RPMI7951 (cell line): ENCODE measurements at places on chromosomes 6 and 20. TPM values are rescaled to one million over a fixed set of nuclear protein-coding genes. Genes with fewer than 3 reads are reported as not detected.

The SLA2 gene
- not detected in 2 replicates for total RNA-seq

The PPP1R3G gene
- total RNA-seq, result 0.60 and 2.0 TPM in 2 replicates

The KHDC1L gene
- 0.29 TPM in 1 of 2 replicates, not detected in the other for total RNA-seq

The ZFP64 gene
- 17.2 and 19.1 TPM in 2 replicates for total RNA-seq
